ENCODE measurements at places on chromosomes 16 and 17.

GRCh38 chr16:27745348-27745747 lies 195.4 kb downstream of the KATNIP start:
- no peak for DNase-seq

DNA sequence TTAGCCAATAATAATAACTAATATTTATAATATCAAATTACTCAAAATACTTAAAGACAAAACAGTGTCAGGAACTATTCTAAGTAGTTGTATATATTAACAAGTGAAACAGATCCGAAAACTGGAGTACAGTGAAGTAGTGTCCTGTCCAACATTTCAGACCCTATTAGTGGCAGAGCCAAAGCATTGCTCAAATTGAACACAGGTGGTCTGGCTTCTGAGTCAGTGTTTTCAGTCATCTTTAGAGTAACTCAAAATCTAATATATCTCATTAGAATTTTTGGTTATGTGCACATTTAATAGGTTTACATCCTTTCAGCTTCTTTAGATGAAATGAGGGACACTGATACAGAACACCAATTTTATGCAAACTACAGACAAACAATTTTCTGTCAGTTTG lies 652.5 kb downstream of the CDH11 start:
- no peak for DNase-seq

DNA sequence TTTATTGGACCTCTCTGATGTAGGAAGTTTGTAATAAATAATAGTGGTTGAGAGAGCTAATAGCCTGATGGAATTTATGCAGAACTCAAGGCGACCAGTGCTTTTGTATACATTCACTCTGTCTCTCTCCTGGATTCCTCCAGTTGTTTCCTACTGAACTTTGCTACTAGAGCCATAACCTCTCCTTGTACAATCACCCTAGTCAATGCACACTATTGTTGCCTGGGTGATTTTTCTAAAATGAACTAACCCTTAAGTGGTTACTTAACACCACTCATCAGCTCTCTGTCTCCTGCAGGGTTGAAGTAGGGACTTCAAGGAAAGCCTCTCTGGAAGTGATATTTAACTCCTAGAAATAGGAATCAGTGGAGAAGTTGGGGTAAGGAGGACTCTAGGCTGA lies 9.7 kb downstream of the PHKB start:
- no peak for DNase-seq

DNA sequence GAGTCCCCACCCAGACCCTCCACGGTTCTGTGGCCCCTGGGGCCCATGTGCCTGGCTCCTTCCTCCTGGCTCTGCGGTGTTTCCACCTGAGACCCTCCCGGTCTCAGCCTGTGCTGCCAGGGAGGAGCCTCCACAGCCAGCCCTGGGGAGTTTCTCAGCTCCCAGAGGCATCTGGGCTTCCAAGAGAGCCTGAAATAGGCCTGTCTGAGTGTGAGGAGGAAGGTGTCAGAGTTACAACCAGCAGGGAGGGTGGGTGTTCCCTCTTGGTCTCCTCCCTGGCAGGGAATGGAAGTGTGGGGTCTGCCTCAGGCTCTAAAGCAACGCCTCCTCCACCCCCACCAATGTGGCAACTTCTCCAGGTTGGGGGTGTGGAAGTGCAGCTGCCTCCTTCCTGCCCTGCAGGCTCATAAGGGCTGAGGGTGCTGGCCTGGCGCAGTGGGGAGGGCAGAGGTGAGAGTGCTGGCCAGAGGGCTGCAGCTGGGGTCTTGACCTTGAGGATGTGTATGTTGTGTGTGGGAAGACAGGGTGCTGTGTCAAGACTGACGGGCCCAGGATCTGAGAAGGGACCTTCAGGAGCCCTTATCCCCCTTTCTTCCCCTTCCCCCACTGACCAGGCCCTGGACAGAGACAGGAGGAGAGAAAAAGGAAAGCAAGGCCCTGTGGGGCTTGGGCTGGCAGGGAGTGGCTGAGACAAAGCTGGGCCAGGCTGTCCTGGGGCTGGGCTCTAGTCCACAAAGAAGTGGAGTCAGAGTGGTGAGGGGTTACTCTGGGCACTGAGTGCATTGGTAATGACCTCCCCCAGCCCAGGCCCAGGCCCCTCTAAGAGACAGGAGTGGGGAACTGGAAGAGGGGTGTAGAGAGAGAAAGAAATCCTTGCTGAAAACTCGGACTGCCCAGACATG lies 2.4 kb downstream of the CYGB start:
- DNase-seq: no peak

DNA sequence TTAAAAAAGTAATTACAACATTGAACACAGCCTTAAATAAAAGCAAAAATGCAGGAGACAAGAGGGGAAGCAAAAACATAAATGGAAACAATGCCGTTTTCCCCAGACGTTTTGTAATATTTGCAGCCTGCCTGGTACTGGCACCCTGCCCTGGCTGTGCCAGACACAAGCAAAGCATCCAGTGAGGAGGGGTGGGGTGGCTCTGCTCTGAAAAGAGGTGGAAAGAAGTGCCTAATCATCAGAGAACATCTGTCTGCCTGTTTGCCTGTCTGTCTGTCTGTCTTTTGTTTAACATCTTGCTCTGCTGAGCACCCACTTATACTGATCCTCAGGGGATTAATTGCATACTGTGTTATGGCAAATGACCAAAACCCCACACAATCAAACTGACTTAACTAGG lies 62.7 kb downstream of the C16orf82 start:
- DNase-seq: no peak

DNA sequence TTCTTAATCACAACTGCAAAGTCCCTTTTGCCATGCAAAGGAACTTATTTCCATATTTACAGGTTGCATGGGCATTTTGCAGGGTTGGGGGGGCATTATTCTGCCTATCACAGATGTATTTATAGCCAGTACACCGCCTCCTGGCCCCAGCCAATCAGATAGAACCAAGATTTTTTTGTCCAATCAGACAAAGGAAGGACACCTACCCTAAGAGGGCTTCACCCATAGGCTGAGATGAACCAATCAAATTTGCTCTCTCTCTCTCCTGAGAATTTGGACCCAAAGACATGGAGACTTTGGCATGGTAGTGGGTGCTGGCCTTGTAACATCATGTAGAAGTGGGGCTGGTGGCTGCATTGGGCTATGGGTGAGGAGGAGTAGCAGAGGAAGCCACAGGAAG lies 3.9 kb upstream of the KCNG4 start:
- DNase-seq: no peak

DNA sequence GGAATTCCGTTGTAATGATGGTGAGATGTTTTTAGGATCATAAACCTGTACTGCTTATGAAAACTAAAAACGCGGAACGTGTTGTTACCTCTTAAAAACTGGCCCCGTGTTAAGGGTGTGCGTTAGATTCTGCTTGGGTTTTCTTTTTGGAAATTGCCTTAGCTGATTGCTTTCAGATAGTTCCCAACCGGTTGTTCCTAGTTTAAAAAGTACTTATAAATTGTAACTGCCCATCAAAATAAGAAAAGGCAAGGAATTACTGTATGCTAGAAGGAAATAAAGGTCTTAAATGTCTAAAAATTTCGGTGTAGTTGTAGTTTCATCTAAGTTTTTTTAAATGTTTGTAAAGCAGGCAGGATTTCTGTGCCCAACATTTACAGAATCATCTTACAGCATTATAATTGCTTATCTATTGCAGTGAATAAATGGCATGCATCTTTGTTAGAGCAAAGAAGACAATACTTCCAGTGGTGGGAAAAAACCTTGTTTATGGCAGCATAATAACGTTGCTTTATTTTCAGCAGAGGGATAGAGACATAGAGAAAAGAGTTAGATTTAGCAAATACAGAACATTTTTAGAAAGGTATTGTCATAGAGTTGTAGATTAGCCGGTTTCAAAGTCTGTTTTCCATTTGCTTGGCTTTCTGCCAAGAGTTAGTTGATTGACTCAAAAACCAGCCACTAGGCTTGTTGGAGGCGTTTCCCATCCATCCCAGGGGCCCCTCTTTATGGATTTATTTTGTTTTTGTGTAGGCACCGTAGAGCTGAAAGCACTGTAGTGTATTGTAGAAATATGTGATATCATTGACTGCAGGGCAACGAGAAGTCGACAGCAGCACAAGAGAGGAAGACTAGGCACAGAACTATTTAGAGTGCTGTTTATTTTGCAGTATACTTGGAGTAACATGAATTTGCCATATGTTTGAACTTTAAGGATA lies 1.7 kb downstream of the PPM1D start:
- peak; percentile 88 for DNase-seq

GRCh38 chr16:15983898-15984297 lies 34.5 kb downstream of the ABCC1 start:
- no peak for DNase-seq

DNA sequence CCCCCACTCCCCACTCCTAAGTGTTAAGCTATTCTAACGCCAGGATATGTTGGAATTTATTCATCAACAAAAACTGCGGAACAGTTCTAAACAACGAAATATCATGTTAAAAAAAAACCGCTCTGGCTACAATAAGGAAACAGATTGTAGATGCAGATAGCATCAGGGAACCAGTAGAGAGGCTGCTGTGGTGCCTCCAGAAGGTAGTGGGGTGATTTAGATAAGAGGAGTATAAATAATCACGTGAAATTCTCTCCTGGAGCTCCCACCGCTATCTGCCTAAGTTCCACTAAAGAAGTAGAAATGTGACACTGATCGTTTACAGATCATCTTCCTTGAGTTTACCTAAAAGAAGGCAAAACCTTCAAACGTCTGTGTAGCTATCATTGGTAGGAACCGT lies 8.0 kb downstream of the AHSP start:
- no peak for DNase-seq

GRCh38 chr17:78748730-78749317 lies 33.2 kb downstream of the CYTH1 start:
- DNase-seq: no peak

DNA sequence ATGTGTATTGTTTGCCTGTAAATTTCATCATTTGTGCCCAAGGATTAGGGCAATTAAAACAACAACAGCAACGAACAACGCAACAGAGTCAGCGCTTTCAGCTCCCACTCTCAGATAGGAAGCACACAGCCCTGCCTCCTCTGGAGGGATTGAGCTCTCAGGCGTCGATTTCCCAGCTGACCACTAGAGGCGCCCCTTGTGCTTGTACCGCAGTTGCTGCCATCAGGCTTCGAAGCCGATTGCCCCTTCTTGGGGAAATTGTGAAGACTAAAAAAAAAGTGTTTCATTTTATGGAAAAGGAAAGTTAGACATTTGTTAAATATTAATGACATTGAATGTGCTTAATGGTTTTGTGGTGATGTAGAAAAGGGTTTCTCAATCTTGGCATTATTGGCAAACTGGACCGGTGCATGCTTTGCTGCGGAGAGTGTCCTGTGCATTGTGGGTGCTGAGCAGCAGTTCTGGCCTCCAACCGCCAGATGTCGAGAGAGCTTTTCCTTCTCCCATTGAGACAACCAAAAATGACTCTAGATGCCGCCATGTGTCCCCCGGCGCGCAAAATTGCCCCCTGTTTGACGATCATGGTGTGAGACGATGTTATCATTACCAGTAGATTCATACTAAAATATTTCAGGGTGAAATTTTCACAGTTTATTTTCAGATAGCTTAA lies 650.4 kb upstream of the RBFOX1 start:
- DNase-seq: peak; percentile 92

GRCh38 chr16:24844101-24845030 lies 1.4 kb upstream of the SLC5A11 start:
- peak; percentile 70 for DNase-seq

- DNase-seq: no peak
These were observed 1308.0 kb downstream of the CDH11 start for GRCh38 chr16:63813862-63814261.

GRCh38 chr17:46822388-46822921 lies 4.0 kb upstream of the WNT3 start:
- DNase-seq: peak; percentile 91

- no peak for DNase-seq
These were observed 724 bp downstream of the MVP start for GRCh38 chr16:29820730-29821642.

DNA sequence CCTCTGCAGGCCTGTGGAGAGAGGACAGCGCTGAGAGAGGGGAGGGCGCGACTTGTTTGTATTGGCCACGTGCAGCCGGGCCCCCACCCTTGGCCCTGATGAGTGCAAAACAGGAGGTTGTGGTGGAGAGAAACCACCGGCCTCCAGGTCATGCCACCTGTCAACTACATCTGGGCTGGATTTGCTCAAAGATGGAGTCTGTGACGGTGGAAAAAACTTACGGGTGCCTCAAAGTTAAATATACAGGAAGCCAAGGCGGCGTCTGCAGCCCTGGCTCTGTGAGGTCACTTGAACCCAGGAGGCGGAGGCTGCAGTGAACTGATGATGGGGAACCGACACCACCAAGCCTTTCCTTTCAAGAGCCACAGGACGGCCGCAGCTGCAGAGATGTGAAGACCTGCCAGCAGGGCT lies 15.7 kb downstream of the C16orf74 start:
- no peak for DNase-seq

GRCh38 chr16:55555436-55555835 lies 11.0 kb upstream of the CAPNS2 start:
- no peak for DNase-seq

DNA sequence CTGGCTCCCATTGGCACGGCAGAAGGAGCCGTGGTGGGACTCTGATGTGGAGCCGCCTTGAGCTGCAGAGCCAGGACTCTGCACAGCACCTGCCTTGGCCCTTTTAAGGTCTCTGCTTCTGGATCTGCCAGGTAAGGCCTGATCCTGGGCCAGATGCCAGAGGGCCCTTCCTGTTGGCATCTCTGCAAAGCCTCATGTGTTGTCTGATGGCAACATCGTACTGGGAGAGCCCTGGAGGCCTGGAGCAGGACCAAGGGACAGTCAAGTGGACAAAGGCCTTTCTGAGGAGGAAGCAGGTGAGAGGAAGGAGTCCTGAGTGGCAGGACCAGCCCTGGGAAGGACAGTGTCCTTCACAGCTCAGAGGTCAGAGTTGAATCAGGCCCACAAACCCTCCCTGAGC lies 26.1 kb downstream of the SOCS1 start:
- no peak for DNase-seq

- no peak for DNase-seq
These were observed 39.0 kb downstream of the ADCY9 start for GRCh38 chr16:4077174-4077649.

- peak; percentile 73 for DNase-seq
These were observed 17.9 kb upstream of the ZFHX3 start for GRCh38 chr16:73065632-73066330.

DNA sequence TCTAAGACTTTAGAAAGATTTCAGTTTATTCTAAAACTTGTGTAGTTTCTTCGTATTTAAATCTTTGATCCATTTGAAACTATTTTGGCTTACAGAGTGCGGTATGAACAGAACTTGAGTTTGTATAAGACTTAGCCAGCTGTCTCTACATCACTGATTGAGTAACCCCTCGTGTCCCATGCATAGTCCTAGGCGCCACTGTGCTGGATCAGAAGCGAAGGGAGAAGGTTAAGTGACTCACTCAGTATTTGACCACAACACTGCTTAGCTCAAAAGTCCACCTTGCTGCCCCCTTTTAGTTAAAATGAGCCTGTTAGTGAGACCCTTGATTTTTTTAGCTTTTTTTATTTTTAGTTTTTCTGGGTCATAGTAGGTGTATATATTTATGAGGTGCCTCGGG lies 28.4 kb downstream of the CD300LB start:
- no peak for DNase-seq
